ENCODE measurements at places on chromosomes 5 and 9.

DNA sequence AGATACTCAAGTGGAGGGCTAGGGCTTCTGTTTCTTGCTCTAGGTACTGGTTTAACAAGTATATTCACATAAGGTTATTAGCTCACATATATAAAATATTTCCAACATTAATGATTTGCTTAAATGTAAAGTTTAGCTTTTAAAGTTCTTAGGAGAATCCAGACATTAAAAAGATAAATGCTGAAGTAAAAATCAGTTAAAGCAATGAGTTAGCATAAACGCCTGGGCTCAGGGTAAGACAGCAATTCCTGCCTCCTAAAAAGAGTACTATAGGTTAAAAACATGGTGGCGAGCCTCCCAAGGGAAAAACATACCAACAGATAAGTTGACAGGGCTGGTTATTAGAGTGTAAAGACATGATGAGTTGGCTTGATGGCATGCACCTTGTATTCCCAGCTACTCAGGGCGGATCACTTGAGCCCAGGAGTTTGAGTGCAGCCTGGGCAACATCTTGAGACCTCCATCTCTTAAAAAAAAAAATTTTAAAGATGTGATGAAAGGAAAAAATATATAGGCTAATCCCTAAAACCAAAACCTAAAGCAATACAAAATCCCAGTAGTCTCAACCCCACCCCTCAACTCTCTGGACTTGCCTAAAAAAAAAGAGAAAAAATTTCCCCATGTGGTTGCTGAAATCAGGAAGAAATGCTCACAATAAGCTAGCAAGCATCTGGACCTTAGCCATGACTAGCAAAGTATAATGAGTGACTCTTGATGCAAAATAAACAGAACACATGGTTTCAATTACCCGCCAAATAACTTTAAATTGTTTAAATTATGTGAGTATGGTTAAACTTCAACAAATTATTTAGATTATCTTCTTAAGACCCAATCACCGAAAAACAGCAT lies 3.6 kb downstream of the GOLPH3 start:
- no peak for DNase-seq

GRCh38 chr5:79853676-79854418 lies 137.2 kb downstream of the MTX3 start:
- DNase-seq: no peak

DNA sequence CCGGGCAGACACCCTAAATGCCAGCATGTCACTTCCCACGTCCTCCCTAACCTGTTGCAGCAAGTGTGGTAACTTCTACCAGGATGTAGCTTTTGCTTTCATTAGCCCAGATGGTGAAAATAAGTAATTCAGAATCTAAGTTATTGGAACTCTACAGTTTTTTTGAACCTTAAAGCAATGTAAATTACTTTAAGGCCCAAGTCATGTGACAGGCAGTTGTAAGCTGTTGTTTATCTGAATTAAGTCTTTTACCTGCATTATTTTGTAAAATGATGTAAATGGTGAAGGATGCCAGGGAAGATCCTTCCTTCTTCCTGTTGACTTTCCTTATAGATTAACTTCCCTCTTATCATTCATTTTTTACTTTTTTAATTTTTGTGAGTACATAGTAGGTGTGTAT lies 670.2 kb downstream of the SEMA5A start:
- DNase-seq: no peak

GRCh38 chr5:78699552-78700153 lies 51.1 kb upstream of the LHFPL2 start:
- no peak for DNase-seq

GRCh38 chr5:65512170-65512937 lies 30.6 kb upstream of the ADAMTS6 start:
- no peak for DNase-seq

GRCh38 chr5:113984928-113985327 lies 376.9 kb upstream of the KCNN2 start:
- DNase-seq: no peak

- DNase-seq: no peak
These were observed 632 bp upstream of the PRKAA1 start for GRCh38 chr5:40798801-40799210.

DNA sequence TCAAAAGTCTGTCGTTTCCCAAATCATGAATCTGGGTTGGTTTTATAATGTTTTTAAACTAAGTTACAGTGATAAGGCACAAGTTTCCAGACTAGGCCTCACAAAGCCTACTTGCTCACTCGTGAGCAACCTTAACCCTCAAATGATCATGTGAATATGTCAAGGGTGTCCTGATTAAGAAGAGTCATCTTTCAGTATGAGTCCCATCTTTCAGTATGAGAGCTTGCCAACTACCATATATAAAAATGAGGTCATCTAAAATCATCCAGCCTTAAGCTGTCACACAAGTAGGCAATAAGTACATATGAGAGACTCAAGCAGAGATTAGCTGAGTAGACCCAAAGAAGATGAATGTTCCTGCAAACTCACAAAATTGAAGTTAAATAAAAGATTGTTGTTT lies 668.4 kb upstream of the FAM174A start:
- DNase-seq: peak; percentile 36

DNA sequence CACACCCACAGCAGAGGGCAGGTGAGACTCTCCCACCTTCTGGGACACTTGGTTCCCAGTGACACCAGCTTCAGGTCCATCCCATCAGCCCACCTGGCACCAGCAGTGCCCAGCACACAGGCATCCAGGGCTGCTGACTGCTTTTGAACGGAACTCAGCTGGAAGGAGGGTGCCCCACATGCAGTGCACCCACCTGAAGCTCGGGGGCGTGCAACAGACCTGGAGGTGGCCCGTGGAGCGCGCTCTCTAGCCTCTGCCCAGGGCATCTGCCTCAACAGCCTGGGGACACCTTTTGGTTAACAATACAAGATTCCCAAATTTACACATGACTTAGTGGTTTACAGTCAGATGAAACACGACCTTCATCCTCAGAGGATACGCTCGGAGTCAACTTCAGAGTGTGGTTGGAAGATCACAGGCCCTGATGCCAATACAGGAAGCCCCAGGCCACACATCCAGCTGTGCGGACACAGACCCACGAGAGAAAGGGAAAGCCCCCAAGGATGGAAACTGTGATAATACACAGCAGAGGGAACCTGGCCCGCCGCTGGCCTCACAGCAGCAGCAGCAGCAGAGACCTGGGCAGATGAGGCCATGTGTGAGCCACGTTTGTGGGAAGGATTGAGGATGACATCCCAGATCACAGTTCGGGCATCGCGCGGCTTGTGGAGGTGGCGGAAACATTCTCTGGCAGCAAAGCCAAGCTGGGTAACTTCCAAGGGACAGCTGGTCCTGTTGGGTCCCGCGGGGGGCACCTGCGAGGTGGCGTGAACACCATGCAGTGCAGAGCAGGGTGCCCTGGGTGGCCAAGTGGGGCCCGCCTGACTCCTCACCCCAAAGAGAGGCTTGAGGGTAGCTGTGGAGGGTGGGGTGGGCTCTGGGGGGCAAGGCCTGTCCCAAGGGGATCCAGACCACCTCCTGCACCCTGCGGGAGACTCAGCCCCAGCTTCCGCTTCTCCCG lies 64.0 kb downstream of the SECISBP2 start:
- DNase-seq: no peak

DNA sequence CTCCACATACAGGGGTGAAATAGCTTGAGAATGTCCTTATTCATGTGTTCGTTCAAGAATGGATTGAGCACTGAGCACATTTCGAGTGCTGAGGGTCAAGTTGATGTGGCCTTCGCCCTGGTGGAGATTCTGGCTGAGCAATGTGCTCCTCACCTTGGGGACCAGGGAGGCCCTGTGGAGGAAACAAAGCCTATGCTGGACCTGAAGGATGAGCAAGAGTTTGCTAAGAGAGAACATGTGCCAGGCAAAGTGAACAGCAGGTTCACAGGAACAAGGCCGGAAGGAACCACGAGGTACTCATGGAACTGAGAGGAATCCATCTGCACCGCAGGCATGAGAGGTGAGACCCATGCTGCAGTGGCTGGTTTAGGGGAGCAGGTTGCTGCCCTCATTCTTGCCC lies 102.4 kb downstream of the PSD2 start:
- DNase-seq: no peak

DNA sequence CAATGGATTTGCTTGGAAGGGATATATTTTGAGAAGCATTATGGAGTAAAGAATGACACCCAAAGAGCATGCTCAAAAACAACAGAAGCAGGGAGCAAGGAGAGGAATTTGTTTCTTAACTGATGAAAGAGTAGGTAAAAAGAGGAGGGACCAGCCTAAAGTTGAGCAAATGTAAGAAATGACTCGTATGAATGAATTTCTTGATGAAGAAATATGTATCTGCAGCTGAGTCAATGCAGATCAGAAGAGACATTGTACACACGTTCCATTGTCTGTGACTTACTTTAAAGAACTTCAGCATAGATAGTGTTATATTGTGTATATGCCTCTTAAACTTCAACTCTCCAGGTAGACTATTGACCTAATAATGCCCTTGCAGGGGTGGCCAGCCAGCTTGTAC lies 112.7 kb upstream of the NREP start:
- DNase-seq: no peak

DNA sequence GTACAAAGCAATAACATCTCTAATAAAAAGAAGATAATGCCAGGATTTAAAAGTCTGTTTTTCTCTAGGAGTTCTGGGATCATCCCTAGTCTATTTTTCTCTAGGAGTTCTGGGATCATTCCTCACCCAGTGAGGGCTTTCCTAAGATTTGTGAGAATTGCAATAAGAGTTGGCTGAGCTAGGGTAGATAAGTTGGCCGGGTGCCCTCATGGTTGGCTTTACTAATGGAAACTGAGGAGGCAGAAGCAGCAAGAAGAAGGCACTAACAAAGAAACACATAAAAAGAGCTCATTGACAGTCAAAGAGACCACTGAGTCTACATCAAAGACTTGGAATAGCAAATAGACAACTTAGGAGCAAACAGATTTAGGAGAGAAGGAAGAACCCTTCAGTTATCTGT lies 4.2 kb downstream of the SLC1A3 start:
- no peak for DNase-seq

- no peak for DNase-seq
These were observed 154.4 kb downstream of the MACROH2A1 start for GRCh38 chr5:135244620-135245021.

- no peak for DNase-seq
These were observed 54.2 kb upstream of the SSBP2 start for GRCh38 chr5:81805086-81805485.

GRCh38 chr9:121954477-121955140 lies 138.5 kb downstream of the TTLL11 start:
- DNase-seq: no peak

- no peak for DNase-seq
These were observed 35.7 kb upstream of the OR13D1 start for GRCh38 chr9:104658496-104659195.

DNA sequence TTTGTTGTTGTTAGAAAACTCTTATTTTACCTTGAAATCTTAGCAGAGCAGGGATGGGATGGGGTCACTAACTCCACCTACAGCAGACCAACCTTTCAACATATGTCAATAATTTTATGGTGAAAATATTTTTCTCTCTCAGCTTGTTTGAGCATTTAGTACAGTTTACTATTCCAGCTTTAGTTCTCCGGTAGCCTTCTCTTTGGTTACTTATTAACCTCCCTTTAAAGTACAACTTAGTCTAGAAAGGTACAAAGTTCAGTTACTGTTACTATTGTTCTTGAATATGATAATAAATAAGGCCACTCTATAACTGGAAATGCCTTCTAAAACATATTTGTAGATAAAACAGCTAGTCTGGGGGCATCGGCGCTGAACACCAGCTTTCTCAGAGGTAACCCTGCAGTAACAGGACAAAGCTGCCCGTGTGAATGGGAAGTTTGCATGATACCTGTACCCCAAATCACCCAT lies 233.3 kb downstream of the PCSK1 start:
- DNase-seq: no peak

GRCh38 chr5:91090995-91091394 lies 292.1 kb downstream of the ARRDC3 start:
- DNase-seq: no peak

GRCh38 chr9:8179381-8180053 lies 379.9 kb upstream of the DMAC1 start:
- DNase-seq: no peak

DNA sequence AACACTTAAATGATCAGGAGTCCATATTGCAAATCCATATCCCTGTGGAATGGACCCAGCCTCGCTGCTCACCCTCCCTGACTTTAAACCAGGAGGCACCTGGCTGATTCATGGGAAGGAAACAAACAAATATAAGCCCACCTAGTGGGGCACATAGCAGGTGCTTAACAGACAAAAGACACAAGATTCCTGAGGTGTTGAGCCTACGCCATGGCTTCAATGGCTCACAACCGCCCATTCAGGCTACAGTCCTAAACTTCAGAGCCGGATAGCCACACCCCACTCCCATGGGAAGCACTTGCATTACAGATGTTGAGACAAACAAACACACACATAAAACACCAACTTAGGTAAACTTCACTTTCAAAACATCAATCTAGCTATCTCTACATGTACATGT lies 359.9 kb downstream of the ICE1 start:
- no peak for DNase-seq

GRCh38 chr5:79505138-79505537 lies 8.8 kb downstream of the HOMER1 start:
- DNase-seq: no peak

DNA sequence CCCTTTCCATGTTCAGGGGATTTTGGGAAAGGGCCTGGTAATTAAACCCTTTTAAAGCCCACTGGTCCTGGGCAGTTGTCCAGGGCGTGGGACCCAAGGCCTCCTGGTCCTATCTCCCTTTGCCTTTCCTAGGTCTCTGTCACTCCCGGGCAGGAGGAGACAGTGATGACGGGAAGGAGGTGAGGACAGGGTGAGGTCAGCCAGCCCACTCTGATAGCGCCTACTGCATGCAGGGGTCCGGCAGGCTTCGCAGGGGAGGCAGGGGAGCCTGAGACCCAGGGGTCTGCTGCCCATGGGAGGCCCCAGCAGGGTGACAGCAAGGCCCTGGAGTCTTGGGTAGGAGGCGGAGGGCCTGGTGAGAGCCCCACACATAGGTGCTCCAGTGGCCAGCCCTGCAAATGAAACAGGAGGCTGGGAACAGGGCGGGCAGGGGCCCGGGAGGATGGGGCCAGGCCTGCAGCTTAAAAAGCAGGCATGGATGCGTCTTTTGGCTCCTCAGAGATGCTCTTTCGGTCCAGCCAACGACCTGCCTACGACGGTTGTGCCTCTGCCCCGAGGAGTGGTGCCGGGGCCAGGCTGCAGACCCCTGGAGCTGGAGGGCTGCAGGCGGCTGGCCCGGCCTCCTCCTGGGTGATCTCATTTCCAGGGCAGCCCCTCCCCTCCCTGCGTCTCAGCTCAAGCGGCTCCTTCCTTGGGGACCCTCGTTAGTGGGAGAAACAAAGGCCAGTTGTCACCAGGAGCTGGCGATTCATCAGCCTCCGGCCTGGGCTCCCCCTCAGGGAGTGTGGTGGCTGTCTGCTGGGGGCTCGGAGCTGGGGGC lies 6.7 kb upstream of the RXRA start:
- no peak for DNase-seq

DNA sequence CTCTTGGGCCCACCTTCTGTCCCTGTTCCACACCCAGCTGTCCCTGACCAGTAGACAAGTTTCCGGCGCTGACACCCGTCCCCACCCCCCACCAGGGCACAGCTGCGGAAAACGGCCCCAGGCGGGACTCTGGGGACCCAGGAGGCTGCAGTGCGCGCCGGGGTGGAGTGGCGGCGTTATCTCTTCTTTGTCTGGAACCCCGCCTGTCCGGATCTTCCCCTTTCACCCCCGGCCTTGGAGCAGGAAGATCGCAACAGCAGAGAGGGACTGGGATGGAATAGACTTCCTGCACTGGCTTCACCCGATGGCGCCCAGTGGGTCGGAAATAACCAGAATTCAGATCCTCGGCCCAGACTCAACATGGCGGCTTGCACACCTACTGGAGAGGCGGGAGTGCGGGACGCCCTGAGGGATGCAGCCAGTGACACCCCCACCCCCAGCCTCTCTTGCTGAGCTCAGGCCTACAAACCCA lies 4.7 kb downstream of the PAX5 start:
- peak; percentile 47 for DNase-seq

GRCh38 chr5:79124607-79125006 lies 13.0 kb downstream of the BHMT start:
- DNase-seq: no peak

Measured in GM13977 (cell line).